NCI-H446 (cell line): ENCODE measurements at places on chromosomes 13 and 19.

GRCh38 chr13:21020176-21020575, 41.2 kb downstream of the LATS2 start:
- no peak for DNase-seq

DNA sequence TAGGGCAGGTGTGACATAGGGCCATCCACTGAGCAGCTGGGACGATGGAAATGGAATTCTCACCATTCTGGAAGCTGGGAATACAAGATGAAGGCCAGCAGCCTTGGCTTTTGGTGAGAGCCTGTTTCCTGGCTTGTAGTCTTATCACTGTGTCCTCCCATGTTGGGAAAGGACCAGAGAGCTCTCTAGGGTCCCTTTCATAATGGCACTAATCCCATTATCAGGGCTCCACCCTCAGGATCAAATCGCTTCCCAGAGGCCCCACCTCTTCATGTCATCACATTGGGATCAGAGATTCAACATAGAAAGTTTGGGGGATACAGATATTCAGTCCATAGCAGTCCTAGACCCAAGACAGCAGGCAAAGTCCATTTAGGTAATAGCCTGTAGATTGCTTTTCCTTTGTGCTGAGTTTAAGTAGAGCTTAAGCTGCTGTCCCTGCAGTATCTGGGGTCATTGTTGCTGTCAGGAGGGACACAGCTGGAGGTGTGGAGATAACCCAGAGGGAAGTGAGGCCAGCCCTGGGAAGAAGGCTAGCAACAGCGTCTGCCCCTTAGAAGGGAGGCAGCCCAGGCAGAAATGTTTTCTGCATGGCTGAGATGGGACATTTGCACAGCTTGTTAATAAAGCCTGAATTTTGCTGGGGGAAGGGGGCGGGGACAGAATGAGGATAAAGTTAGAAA, 136.5 kb upstream of the GPR12 start:
- no peak for DNase-seq

DNA sequence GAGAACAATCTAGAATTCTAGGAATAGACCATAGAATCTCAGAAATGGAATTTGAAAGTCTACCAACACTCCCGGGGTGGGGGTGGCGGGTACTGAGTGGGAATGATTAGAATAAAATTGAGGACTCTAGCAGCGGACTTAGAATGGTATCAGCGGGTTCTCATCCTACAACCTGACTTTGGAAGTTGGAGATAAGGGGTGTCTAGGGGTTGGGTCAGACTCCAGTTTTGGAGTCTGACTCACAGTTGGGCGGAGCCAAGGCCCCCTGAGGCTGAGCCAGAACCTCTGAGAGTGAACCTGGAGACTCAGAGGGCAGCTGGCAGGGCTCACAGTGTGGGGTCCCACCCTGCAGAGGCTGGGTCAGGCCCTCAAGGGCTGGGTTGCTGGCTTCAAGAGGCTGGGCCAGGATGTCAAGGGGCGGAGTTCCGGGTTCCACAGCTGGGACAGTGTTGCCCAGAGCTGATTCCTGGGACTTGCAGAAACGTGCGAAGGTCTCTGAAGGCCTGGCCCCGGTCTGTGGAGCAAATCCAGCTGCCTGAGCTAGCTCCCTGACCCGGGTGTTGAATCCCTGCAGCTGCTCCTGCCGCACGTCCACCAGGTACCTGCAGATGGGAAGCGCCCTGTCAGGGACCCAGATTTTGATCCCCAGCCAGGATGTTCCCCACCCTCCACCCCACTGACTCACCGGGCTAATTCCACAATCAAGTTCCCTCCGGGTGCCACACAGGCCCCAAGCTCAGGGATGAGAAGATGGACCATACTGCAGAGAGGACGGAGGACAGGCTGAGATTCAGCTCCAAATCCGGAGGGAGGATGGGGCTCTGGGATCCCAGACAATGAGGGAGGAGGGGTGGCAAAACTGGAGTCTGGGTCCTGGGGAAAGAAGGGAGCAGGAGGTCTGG, 1.6 kb upstream of the TNNI3 start:
- DNase-seq: no peak

- peak; percentile 0 for DNase-seq
Observed at GRCh38 chr13:86383151-86383550, 583.9 kb upstream of the SLITRK6 start.
